HS-27A (cell line): ENCODE measurements at places on chromosomes 5 and 9.
A peak's percentile ranks its signal among the peaks of the same experiment; 100 is the strongest.

- DNase-seq: no peak
These were observed 52.3 kb downstream of the PSD2 start for GRCh38 chr5:139847790-139848507.

DNA sequence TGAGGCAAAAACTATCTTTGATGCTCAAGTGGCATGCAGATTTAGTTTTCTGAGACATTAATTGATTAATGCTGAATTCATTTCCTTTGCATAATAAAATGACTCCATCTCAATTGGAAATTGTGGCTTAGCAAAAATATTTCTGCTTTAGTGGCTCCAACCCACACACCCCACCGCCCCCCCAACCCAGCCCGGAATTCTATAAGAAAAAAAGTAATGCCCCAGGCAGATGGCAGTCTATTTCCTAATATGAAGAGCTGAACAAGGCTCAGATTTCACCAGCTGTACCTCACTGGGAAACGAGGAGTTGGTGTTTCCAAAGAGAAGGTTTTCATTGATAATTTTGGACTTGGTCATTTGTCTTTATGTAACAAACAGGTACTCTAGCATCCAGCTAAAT lies 182.1 kb downstream of the FBN2 start:
- no peak for DNase-seq

DNA sequence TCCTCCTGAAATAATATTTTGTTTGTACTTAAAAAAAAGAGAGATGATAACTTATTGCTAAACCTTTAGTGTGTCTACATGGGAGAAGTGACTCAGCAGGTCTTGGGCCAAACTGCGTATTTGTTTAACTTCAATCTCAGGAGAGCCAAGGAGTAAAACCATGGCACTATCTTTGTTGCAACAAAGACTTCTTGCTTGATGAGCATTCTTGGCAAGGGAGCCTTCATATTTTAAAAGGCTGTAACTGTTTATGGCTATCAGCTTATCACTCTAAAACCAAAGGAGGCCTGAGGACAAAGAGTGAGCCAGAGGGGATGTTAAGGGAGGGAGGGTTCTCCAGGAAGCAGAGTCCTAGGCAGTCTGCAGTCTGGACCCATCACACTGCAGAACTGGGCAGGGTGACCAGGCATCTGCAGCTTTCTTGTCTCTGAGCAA lies 216.2 kb upstream of the S1PR3 start:
- DNase-seq: no peak

GRCh38 chr9:87271696-87272477 lies 225.8 kb upstream of the DAPK1 start:
- DNase-seq: no peak

- no peak for DNase-seq
These were observed 16.1 kb upstream of the AHRR start for GRCh38 chr5:305459-305858.

DNA sequence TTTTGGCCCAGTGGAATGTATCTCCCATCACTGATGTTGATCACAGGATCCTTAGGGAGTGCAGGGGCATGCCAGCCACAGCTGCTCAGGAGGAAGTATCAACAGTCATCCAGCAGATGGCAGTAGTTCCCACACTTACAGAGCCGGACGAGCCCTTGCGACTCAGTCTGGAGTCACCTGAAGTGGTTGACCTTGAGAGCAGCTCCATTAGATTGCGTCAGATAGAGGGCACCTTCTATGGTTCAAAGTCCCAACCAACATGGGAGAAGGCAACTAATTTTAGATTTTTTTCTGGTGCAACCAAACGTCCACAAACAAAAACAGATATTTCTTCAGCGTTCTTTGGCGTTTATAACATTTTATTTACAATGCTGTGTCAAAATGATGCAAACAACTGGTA lies 124.5 kb downstream of the EGFLAM start:
- peak; percentile 41 for DNase-seq

- no peak for DNase-seq
These were observed 15.5 kb upstream of the SHB start for GRCh38 chr9:38084556-38084880.

GRCh38 chr9:70746760-70747159 lies 332.3 kb upstream of the KLF9 start:
- no peak for DNase-seq
